DMS 273 treated with DMSO at 0.1 percent for 48 hours (cell line): ENCODE measurements at places on chromosomes 13 and 19.

DNA sequence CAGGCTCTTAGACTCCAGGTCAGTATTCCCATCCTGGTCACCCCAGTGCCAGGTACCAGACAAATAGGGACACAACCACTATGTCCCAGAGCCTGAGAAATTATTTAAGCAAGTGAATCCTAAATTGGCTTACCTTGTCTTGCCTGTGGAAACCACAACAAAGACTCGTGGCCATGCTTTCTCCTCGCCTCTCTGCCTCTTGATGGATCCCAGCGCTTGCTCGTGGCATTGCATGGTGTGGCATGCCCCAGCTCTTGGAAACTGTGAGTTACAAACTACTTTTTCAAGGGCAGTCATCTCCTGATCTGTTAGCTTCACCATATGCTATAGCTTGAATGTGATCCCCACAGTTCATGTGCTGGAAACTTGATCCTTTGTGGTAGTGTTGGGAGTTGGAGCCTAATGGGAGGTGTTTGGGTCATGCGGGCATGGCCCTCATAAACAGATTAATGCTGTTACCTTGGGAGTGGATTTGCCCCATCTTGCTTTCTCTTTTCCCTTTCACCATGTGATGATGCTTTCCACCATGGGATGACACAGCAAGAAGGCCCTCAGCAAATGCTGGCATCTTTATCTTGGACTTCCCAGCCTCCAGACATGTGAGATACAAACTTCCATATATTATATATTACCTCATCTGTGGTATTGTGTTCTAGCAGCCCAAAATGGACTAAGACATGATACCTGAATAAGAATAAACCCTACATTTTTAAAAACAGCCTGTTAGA lies 31.2 kb downstream of the SPRYD7 start:
- no peak for DNase-seq

GRCh38 chr19:3179739-3180293 lies 1.2 kb downstream of the S1PR4 start:
- DNase-seq = no peak

DNA sequence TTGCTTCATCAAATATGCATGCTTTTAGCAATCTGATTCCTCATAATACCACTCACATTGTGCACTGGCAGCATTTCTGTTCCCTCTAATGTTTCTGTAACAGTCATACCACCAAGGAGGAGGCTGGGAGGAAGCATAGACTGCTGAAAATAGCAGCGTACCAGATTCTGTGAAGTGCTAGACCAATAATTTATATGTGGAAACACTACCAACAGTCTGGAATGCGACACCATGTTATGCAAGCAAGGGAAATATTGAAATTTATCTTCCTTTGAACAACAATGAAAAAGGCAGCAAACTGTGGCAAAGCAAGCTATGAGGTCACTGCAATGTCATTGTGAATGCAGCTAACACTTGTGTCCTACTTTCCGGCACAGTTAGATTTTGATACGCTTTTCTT lies 1388.0 kb downstream of the EFNB2 start:
- no peak for DNase-seq

GRCh38 chr19:31119951-31120690 lies 229.1 kb downstream of the TSHZ3 start:
- no peak for DNase-seq

DNA sequence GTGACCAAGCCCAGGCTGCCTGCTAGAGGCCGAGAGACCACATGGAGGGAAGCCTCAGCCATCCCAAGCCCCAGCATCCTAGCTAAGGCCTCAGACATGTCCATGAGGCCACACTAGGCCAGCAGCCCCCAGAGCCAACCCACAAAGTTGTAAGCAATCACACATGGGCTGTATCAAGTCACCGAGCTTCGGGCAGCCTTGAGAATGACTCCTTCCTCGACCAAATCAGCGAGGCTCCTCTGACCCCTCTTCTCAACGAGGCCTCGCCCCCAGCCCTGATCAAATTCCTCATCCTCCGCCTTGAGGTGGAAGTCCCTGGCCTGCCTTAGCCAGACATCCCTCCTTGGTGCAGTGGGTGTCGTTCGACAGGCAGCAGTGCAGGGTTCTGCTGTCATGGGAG lies 1.9 kb upstream of the SPACA7 start:
- no peak for DNase-seq

DNA sequence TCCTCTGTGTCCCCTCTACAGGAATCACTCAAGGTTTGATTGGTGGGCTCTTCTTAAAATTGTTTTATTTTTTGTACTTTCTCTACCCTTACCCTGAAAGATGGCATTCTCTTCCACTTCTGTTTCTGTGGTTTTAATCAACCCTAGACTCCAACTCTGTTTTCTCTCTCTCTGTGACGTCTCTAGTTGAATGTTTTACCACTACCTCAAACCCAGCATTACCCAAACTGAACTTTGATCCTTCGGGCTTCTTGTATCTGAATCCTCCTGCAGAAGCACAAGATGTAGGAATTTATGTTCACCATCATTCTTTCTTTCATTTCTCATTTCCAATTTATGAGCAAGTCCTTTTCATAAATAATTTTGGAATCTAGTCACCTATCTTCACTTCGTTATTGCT lies 39.9 kb downstream of the PCCA start:
- no peak for DNase-seq

- no peak for DNase-seq
Measured at GRCh38 chr13:93320942-93321341, 94.3 kb downstream of the GPC6 start.

DNA sequence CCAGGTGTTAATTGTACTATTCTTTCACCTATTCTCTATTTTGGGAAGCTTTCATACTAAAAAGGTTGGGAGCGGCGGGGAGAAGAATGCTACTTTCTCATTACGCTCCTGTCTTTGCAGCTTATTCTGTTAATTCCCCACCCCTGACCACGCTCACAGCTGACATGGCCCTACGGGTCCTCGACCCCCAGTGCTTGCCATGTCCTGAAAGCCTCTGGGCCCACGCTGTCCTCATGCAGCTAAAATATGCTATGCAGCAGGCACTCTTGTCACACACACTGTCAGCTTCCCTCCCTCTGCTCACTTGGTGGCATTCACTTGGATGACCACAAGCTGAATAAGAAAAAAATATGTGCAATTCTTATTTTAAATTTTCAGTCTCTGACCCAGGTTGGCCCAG lies 126.3 kb downstream of the RNF17 start:
- DNase-seq = no peak

DNA sequence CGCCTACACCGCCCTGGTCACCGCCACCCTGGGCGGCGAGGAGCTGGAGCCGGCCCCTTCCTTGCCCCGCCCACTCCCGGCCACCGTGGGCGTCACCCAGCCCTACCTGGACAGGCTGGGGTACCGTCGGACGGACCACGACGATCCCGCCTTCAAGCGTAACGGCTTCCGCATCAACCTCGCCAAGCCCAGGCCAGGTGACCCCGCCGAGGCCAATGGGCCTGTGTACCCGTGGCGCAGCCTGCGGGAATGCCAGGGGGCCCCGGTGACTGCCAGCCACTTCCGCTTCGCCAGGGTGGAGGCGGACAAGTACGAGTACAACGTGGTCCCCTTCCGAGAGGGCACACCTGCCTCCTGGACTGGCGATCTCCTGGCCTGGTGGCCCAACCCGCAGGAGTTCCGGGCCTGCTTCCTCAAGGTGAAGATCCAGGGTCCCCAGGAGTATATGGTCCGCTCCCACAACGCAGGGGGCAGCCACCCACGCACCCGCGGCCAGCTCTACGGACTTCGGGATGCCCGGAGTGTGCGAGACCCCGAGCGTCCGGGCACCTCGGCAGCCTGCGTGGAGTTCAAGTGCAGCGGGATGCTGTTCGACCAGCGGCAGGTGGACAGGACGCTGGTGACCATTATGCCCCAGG lies 7.0 kb downstream of the CILP2 start:
- no peak for DNase-seq

DNA sequence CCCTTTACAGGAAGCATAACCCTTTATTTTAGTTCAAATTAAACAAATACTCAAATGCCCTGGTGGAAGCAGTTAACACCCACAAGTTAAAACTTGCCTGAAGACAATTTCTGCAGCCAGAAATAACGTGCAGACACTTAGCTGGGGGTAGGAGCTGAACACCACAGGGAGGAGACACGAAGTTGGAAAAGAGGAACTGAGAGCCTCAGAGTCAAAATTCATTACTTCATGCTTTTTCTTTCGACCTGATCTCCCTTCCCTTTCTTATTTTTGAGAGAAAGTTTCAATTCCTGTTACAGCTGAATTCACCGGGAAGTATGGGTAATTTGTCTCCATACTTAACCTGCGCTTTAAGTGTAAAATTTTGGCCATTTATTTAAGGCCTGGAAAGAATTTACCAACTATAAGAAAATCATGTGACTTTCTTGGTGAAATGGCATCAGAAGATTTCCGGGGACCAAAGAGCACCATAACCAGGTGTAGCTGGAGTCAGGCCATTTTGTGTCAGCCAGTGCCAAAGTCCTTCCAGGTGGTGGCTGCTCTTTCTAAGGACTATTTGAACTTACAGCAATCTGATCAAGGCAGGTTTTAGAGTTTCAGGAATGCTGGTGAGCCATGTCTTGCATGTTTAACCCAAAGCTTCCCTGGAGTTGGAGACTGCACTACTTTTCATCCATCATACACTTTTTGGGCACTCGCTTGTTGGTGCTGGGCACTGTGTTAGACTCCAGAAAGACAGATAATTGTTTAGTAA lies 46.5 kb upstream of the RCBTB2 start:
- no peak for DNase-seq

- no peak for DNase-seq
Measured at GRCh38 chr13:60620611-60621395, 223.8 kb downstream of the TDRD3 start.

- DNase-seq = no peak
Measured at GRCh38 chr13:94859278-94859691, 146.9 kb upstream of the SOX21 start.

GRCh38 chr13:112241288-112241687 lies 134.9 kb upstream of the SPACA7 start:
- no peak for DNase-seq

DNA sequence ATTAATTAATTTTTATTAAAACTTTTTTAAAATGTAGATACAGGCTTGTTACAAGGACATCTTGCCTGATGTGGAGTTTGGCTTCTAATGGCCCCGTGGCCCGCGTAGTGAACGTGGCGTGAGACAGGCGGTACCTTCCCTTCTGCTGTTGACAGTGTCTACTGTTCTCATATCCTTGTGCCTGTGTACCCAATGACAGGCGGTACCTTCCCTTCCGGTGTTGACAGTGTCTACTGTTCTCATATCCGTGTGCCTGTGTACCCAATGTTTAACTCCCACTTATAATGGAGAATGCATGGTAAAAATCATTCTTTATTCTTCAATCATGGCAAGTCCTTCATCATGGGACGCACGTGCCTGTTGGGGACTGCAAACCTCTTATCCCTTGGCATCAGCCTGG lies 79.1 kb upstream of the ZNF835 start:
- DNase-seq = no peak
